8988T (cell line): ENCODE measurements at places on chromosomes 5 and 9.
A peak's percentile ranks its signal among the peaks of the same experiment; 100 is the strongest.

DNA sequence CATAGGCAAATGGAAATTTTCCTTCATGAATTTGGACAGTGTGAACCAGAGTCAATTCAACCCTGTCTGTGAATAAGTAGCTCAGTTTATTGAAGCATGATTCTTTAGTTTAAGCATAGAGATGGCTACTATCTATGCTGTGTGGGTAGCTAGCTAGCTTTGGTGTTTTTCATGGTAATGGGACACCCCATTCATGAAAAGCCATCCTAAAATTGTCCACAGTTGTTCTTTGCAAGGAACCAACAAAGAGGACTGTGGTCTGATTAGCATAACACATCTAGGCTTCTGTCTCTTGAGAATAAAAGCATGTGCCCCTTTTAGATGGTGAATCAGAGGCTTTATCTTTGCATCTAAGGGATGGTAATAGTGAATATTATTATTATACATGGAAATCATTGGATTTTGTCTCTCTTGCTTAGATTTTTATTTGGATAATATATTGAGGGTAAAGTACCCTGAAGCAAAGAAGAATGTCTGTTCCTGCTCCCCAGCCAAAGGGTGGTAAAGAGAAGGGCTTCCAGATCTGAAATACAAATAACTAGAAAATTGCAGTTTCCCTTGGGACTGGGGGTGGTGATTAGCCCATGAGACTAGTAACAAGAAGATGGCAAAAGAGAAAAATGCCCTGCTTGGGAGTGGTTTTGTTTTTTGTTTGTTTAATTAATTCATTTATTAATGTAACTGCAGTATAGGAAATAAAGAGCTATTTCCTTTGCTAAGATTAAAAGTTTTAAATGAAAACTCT is 624.2 kb upstream of the ZNF608 start:
- DNase-seq: no peak

DNA sequence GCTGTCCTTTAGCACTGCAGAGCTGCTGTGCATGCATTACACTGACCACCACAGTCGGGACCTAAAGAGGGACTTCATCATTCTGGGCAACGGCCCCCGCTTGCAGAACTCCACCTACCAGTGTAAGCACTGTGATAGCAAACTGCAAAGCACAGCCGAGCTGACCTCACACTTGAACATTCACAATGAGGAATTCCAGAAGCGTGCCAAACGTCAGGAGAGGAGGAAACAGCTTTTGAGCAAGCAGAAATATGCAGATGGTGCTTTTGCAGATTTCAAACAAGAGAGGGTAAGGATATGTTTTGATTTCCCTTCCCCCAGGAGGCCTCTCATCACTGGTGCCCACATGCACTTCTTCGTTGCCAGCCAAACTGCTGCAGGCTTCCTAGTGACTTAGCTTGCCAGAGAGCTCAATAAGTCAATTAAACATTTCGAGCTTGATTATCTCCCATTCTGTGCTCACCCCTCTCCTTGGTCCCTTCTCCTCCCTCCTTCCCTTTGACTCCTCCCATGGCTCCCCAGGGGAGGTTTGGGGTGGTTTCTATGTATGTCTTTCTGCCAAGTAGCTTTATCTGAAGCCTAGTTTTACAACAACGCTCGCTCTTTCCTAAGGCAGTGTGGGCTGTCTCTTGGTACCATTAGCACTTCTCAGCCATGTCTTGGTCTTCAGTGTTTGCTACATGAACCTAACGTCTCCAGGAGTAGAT is 66.7 kb downstream of the ZNF462 start:
- DNase-seq: no peak

GRCh38 chr9:113593682-113594281 is 130.3 kb downstream of the RGS3 start:
- peak; percentile 88 for DNase-seq

- no peak for DNase-seq
Measured at GRCh38 chr5:141623186-141623585, 4.4 kb upstream of the DIAPH1 start.

GRCh38 chr5:90650767-90651166 is 92.2 kb downstream of the ADGRV1 start:
- no peak for DNase-seq
